ENCODE measurements at places on chromosomes 12 and 14.
A peak's percentile ranks its signal among the peaks of the same experiment; 100 is the strongest.

DNA sequence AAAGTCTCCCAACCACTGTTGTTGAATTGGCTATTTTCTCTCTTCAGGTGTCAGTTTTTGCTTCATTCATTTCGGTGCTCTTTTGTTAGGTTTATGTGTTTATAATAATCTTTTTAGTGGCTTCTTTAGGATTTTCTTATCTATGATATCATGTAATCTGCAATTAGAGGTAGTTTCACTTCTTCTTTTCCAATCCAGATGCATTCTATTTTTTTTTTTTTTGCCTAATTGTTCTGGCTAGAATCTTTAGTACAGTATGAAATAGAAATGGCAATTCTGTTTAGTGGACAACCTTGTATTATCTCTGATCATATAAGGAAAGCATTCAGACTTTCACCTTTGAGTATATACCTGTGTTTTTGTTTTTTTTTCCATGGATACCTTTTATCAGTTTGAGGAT, 17.4 kb downstream of the CNOT2 start:
- no peak for DNase-seq

- DNase-seq: no peak
These were observed 92.5 kb downstream of the VCPKMT start for GRCh38 chr14:50023671-50024490.

- DNase-seq: no peak
These were observed 61.1 kb upstream of the FLRT2 start for GRCh38 chr14:85468816-85469215.

DNA sequence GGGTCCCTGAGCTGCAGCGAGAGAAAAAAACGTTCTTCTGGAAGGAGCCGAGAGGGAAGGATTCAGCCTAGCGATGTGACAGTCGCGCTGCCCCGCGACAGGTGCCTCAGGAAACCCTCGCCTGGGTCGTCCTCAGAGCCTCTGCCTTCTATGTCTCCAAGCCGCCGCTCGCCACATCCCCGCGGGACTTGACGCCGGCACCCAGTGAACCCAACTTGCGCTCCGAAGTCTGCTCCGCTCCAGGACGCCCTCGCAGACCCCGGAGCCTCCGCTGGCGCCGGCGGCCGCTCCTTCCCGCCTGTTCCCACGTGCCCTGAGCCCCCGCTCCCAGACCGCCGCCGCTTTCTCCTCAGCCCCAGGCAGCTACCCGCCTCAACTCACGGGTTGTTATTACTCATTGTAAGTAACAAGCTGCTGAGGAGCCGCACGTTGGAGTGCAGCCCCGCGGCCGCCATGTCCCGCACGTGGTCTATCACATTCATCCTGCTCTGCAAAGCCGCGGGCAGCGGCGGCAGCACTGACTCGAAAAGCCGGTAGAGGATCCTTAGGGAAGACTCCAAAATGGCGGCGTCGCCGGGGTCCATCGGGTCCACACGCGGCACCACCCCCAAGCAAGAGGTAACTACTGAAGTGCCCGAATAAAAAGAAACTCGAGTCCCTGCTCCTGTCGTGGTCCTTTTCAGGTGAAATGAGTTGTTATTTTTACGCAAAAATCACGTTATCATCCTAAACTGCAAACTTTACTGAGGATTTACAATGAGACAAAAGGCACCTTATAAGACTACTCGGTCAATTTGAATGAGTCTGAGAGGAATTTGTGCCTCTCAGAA, at the start of gene ANAPC7:
Gene ANAPC7 (minus strand): TSS at position 563 of the 830 bp plus-strand sequence. CDS start 81 bp downstream, at position 482.
- peak; percentile 91 for DNase-seq

GRCh38 chr12:95733141-95733825, 57.3 kb downstream of the NTN4 start:
- no peak for DNase-seq

- DNase-seq: no peak
These were observed 381.7 kb upstream of the CCDC196 start for GRCh38 chr14:66104486-66104885.

- DNase-seq: no peak
These were observed 117.3 kb upstream of the ARID2 start for GRCh38 chr12:45612044-45612794.

DNA sequence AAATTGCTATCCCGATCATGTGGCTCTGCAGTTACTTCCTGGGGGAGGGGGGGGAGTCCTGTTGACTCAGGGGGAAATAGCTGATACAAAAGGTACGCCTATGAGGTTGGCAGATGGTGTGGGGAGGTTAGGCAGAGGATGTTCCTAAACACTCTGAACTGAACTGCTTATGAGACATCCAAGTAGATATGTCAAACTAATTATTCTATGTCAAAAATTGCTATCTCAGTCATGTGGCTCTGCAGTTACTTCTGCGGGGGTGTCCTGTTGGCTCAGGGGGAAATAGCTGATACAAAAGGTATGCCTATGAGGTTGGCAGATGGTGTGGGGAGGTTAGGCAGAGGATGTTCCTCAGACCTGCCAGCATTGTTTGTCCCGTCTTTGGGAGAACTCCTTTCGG, 5.1 kb upstream of the VCPKMT start:
- no peak for DNase-seq

- DNase-seq: no peak
These were observed 592.7 kb downstream of the ETNK1 start for GRCh38 chr12:23217667-23218066.

GRCh38 chr14:36014236-36014635, 162.3 kb downstream of the PTCSC3 start:
- no peak for DNase-seq

- DNase-seq: peak; percentile 72
These were observed 20.1 kb upstream of the AKAP5 start for GRCh38 chr14:64444984-64445845.

- DNase-seq: no peak
These were observed 73.8 kb downstream of the ACADS start for GRCh38 chr12:120799243-120800045.

GRCh38 chr14:101849125-101849524, 87.6 kb downstream of the PPP2R5C start:
- DNase-seq: no peak

DNA sequence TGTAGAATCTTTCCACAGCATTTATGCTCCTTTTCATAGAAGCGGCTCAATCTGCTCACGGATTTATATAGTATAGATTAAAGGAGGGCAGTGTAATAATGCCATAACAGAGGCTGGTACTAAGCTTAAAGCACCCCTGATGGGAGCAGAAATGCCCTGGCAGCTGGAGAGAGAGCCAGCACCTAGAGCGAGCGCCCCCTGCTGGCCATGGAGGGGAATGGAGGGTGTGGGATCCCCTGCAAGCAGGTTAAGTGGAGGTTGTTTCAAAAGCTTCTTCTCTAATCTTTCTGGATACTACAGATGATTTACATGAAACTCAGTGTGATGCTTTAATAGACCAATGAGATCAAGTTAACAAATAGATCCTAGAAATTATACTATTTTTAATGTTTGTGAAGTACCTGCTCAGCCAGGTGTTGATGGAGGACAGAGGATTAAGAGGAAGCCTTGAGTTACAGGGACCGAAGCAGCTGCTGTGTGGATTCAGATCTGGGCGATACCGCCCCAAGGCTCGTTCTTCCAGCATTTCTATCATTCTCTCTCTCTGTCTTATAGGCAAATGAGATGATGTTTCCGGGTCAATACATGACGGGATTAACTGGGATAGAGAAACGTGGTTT, 1519.3 kb upstream of the TMEM132C start:
- DNase-seq: peak; percentile 26

GRCh38 chr12:101995684-101996083, 66.1 kb downstream of the WASHC3 start:
- no peak for DNase-seq

DNA sequence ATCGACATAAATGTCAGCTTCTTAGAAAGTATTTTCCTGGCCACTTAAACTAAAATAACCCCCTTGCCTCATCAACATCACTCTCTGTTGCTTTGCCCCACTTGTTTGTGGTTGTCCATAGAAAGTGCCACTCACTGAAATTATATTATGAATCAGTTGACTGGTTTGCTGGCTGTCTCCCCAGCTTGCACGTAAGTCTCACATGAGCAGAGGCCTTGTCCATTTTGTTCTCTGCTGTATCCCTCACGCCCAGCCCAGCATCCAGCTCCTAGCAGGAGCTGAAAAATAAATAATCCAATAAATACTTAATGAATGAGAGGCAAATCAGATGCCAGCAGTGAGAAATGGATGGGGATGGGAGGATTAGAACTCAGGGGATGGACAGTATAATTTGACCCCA, 159.3 kb downstream of the KSR2 start:
- DNase-seq: no peak

GRCh38 chr14:57549765-57550420, 56.2 kb upstream of the CCDC198 start:
- DNase-seq: no peak

- DNase-seq: no peak
These were observed 49.8 kb downstream of the NOC4L start for GRCh38 chr12:132194056-132194455.
